Naive thymus-derived CD4-positive, alpha-beta T cell (primary cell): ENCODE measurements at places on chromosomes 2 and 18. TPM values are rescaled to one million over a fixed set of nuclear protein-coding genes. Genes with fewer than 3 reads are reported as not detected.

Gene RAB27B
- total RNA-seq: 2.3 and 4.0 TPM in 2 replicates

Gene CFAP65
- total RNA-seq: not detected in 2 replicates

Gene SOX11
- total RNA-seq: not detected

Gene VWA3B
- not detected for total RNA-seq

Gene CCDC68
- total RNA-seq: not detected

Gene RFTN2
- total RNA-seq: not detected

Gene TCF23
- not detected for total RNA-seq

Gene ELOA2
- not detected for total RNA-seq

GRCh38 chr18:46414863-46415262 lies 242.2 kb downstream of the LOXHD1 start:
- no peak for DNase-seq
- no peaks in the 10 kb centered on the region for H3K4me1 ChIP-seq
- no peaks in the 10 kb centered on the region for H3K36me3 ChIP-seq
- H3K4me3 ChIP-seq: no peak overlapping the region
- H3K27ac ChIP-seq: no peak overlapping the region

GRCh38 chr2:60259781-60260180 lies 293.7 kb downstream of the BCL11A start:
- H3K36me3 ChIP-seq: no peaks in the 10 kb centered on the region
- H3K27me3 ChIP-seq: no peaks in the 10 kb centered on the region
- DNase-seq: no peak
- H3K4me3 ChIP-seq: no peak overlapping the region

DNA sequence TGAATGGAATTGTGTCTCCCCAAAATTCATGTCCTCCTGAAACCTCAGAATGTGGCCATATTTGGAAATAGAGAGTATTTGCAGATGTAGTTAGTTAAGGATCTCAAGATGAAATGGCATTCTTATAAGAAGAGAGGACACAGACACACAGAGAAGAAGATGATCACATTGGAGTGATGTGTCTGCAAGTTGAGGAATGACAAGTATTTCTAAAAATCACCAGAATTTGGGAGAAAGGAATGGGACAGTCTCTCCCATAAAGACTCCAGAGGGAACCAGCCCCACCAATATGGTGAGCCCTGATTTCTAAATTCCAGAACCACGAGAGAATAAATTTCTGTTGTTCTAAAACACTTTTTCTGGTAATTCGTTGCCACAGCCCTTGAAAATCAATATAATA lies 166.3 kb downstream of the C1D start:
- no peak overlapping the region for H3K27ac ChIP-seq
- no peaks in the 10 kb centered on the region for H3K36me3 ChIP-seq
- H3K4me3 ChIP-seq: no peak overlapping the region
- no peaks in the 10 kb centered on the region for H3K27me3 ChIP-seq

DNA sequence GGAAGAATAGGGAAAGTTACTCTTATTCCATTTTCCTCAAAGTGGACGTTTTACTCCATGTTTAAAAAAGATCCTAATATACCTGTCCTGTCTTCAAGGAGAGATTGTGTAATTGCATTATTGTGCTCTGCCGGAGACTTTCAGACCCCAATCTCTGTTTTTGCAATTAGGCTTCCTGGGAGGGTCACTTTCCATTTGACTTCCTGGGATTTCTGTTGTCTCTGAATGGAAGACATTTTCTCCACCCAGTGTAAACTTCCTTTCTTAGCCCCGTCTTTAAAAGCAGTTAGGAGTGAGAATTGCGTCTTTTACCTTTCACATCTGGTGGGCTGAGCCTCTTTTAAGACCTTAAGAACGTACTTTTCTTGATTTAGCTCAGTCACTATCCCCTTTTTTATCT lies 63.0 kb downstream of the ZNF532 start:
- no peak overlapping the region for H3K27ac ChIP-seq
- H3K4me1 ChIP-seq: no peaks in the 10 kb centered on the region
- no peaks in the 10 kb centered on the region for H3K36me3 ChIP-seq
- H3K27me3 ChIP-seq: no peaks in the 10 kb centered on the region
- no peak overlapping the region for H3K4me3 ChIP-seq

- H3K27me3 ChIP-seq: no peaks in the 10 kb centered on the region
- H3K36me3 ChIP-seq: no peaks in the 10 kb centered on the region
- no peak overlapping the region for H3K27ac ChIP-seq
- no peaks in the 10 kb centered on the region for H3K4me1 ChIP-seq
- no peak for DNase-seq
- H3K4me3 ChIP-seq: no peak overlapping the region
These were observed 82.6 kb downstream of the TPO start for GRCh38 chr2:1495676-1496358.

- H3K27me3 ChIP-seq: no peaks in the 10 kb centered on the region
- H3K36me3 ChIP-seq: no peaks in the 10 kb centered on the region
- H3K4me1 ChIP-seq: no peaks in the 10 kb centered on the region
- no peak overlapping the region for H3K4me3 ChIP-seq
These were observed 805.2 kb downstream of the SLC4A3 start for GRCh38 chr2:220432645-220433044.

- H3K27ac ChIP-seq: no peak overlapping the region
- H3K27me3 ChIP-seq: no peaks in the 10 kb centered on the region
- DNase-seq: no peak
These were observed 438.5 kb upstream of the TRIB2 start for GRCh38 chr2:12278217-12278750.

GRCh38 chr2:9004338-9005204 lies 1.1 kb upstream of the MBOAT2 start:
- no peak for DNase-seq
- H3K36me3 ChIP-seq: no peaks in the 10 kb centered on the region
- peak overlapping the region; percentile 62 for H3K27ac ChIP-seq
- H3K4me1 ChIP-seq: peaks cover 3% of the 10 kb centered on the region

DNA sequence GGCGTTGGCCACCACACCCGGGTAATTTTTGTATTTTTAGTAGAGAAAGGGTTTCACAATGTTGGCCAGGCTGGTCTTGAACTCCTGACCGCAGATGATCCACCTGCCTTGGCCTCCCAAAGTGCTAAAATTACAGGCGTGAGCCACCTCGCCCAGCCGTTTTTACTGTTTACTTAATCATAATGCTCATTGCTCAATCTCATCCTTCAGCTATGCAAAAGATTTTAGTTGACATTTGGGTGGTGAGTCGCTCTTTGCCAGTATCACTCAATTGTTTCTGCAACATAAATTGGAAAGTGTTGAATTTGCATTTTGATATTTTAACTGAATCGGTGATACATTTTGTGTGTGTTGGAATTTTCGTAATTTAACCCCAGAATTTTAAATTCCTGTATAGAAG lies 7.8 kb upstream of the ZNF532 start:
- no peak overlapping the region for H3K27ac ChIP-seq
- DNase-seq: no peak
- no peak overlapping the region for H3K4me3 ChIP-seq
- no peaks in the 10 kb centered on the region for H3K4me1 ChIP-seq
- no peaks in the 10 kb centered on the region for H3K27me3 ChIP-seq

GRCh38 chr18:61580046-61580445 lies 246.8 kb downstream of the CDH20 start:
- no peak overlapping the region for H3K4me3 ChIP-seq
- no peak overlapping the region for H3K27ac ChIP-seq
- no peak for DNase-seq
- H3K27me3 ChIP-seq: peaks cover 6% of the 10 kb centered on the region
- no peaks in the 10 kb centered on the region for H3K36me3 ChIP-seq
- H3K4me1 ChIP-seq: no peaks in the 10 kb centered on the region

DNA sequence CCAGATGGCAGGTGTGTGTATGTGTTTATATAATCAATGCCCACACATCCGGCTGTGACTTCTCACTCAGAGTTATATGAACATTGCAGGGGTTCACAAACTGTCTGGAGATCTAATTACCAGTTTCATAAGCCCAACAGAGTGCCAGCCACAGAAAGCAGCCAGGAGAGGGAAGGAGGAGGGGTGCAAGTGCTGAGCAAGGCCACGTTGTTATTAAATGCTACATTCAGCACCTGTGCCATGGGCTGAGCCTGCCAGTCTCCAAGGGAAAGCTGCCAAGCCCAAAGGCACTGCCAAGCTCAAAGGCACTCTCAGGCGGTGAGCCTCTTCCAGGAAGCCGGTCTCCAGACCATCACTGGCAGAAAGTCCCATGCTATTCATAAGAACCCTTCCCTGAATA lies 17.4 kb downstream of the XDH start:
- no peaks in the 10 kb centered on the region for H3K4me1 ChIP-seq
- no peak for DNase-seq
- no peak overlapping the region for H3K4me3 ChIP-seq
- H3K36me3 ChIP-seq: no peaks in the 10 kb centered on the region
- H3K27me3 ChIP-seq: no peaks in the 10 kb centered on the region

GRCh38 chr2:160835166-160835565 lies 325.1 kb upstream of the TANK start:
- no peak overlapping the region for H3K27ac ChIP-seq
- H3K4me1 ChIP-seq: no peaks in the 10 kb centered on the region
- no peaks in the 10 kb centered on the region for H3K27me3 ChIP-seq

- no peaks in the 10 kb centered on the region for H3K36me3 ChIP-seq
- H3K4me1 ChIP-seq: no peaks in the 10 kb centered on the region
- no peaks in the 10 kb centered on the region for H3K27me3 ChIP-seq
- H3K27ac ChIP-seq: no peak overlapping the region
- H3K4me3 ChIP-seq: no peak overlapping the region
These were observed 121.8 kb downstream of the MAIP1 start for GRCh38 chr2:200077210-200077650.

DNA sequence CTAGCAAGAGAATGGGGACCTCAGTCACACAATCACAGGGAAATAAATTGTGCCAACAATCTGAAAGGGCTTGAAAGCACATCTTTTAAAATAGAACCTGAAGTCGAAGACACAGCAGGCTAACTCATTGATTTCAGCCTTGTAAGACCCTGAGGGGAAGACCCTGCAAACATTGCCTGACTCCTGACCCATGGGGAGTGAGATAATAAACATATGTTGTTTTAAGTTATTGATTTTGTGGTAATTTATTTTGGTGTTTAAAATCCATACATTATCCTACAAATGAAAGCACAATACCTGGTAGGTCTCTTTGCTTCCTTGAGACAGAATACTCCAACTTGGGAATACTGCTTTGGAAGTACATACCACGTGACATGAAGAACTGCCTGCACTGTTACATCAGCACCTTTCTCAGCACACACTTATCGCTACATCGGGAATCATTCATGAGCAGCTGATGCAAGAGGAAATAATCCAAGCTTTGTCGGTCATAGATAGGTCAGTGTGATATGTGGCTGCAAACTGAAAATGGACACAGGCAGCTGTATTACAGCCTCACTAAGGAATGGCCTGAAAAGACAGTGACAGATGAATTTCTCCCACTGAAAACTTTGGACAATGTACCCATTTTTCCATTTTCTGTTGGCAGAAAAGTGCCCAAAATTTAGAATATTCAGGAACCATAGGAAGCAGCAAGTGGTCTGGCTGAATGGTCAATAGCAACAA lies 494.5 kb upstream of the MAP2 start:
- no peak overlapping the region for H3K4me3 ChIP-seq
- H3K27ac ChIP-seq: no peak overlapping the region
- no peaks in the 10 kb centered on the region for H3K36me3 ChIP-seq

DNA sequence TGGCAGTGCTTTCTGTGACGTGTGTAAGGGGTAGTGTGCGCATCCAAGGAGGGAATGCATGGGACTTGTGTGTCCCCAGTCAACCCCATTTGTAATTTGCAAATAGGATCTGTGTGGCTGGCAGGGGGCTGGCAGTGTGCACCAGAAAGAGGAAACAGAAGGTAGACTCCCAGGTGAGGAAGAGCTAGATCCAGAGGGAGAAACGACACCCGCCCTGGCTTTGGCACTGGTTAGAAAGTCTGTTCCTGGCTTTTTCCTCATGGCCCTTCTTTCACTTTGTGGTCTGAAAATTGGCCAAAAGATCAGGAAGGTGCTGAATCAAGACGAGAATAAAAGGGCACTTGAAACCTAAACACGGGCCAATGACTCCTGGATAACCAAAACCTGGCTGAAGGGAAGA lies 33.3 kb downstream of the PRKCE start:
- H3K4me3 ChIP-seq: no peak overlapping the region
- H3K27me3 ChIP-seq: no peaks in the 10 kb centered on the region
- no peaks in the 10 kb centered on the region for H3K36me3 ChIP-seq
- no peak overlapping the region for H3K27ac ChIP-seq
- H3K4me1 ChIP-seq: no peaks in the 10 kb centered on the region

DNA sequence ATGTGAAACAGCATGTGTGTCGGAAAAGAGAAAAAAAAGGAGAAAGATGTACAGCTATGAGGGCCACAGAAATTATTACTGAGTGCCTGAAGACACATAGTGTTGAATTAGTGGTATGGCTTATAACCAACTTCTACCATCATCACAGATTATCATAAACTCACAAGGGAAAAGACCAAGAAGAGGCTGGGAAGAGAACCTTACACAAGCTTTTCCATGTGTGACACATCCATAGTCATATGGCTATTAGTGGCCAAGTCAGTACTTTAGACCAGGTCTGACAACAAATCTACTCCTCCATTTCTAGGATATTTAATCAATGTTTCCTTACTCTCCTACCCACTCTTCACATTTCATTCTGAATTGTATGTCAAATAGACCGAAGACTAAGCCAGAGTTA lies 3.5 kb upstream of the GALNT5 start:
- H3K27me3 ChIP-seq: no peaks in the 10 kb centered on the region
- H3K27ac ChIP-seq: no peak overlapping the region
- no peak for DNase-seq
- H3K4me1 ChIP-seq: no peaks in the 10 kb centered on the region
- H3K36me3 ChIP-seq: no peaks in the 10 kb centered on the region

GRCh38 chr2:151627353-151627752 lies 106.9 kb downstream of the NEB start:
- no peaks in the 10 kb centered on the region for H3K4me1 ChIP-seq
- no peaks in the 10 kb centered on the region for H3K36me3 ChIP-seq
- no peak overlapping the region for H3K4me3 ChIP-seq

DNA sequence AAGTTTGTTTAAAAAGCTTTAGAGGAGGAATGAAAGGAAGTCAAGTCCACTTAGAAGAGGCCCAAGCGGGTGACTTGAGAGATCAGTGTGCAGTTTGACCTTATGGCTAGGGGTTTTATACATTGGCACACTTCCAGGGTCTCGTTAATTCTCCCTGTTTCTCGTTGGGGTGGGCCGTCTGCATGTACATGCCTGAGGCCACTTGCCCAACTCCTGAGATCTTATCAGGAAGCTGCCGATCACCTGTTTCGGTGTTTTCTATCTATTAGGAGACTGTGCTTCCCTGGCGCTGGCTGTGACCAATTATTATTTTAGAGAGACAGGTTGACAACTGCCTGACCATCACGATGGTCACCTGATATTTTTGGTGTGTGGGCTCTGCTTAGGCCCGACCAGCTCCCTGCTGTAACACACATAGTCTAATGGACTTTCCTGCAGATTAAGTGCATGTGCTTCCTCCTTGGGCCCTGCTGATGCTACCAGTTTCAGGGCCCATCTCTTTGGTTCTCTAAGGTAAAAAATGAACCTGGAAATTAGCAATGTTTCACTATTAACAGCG lies 31.0 kb upstream of the MSH6 start:
- no peaks in the 10 kb centered on the region for H3K4me1 ChIP-seq
- H3K36me3 ChIP-seq: no peaks in the 10 kb centered on the region
- H3K27ac ChIP-seq: no peak overlapping the region
- DNase-seq: no peak
- no peak overlapping the region for H3K4me3 ChIP-seq
- no peaks in the 10 kb centered on the region for H3K27me3 ChIP-seq
